Fibroblast of skin of back (primary cell): ENCODE measurements at places on chromosomes 16 and 17.

GRCh38 chr16:1512774-1513173 lies 19.6 kb downstream of the TELO2 start:
- no peak for DNase-seq

DNA sequence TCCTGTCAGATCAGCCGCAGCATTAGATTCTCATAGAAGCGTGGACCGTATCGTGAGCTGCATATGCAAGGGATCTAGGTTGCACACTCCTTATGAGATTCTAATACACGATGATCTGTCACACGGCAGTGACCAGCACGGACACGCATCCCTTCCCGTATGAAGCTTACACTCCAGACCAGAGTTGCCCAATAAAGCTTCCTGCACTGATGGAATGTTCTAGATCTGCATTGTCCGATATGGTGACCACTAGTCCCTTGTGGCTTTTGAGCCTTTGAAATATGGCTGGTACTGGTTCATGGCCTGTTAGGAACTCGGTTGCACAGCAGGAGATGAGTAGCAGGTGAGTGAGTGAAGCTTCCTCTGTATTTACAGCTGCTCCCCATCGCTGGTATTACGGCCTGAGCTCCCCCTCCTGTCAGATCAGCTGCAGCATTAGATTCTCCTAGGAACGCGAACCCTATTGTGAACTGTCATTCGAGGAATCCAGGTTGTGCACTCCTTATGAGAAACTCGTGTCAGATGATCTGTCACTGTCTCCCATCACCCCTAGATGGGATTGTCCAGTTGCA lies 49.8 kb upstream of the ZCCHC14 start:
- DNase-seq, result no peak

- DNase-seq, result no peak
These were observed 11.8 kb upstream of the PHF12 start for GRCh38 chr17:28963055-28963611.

- DNase-seq, result peak; percentile 49
These were observed 112.4 kb downstream of the SPECC1 start for GRCh38 chr17:20121359-20122253.

GRCh38 chr17:3810019-3810418 lies 9.0 kb upstream of the ITGAE start:
- DNase-seq, result no peak

- no peak for DNase-seq
These were observed 26.3 kb upstream of the SSTR5 start for GRCh38 chr16:1045993-1046911.

GRCh38 chr17:12282056-12282455 lies 261.4 kb downstream of the MAP2K4 start:
- DNase-seq, result peak; percentile 96
